ENCODE measurements at places on chromosomes 1 and 21.

- DNase-seq = no peak
Observed at GRCh38 chr1:206004826-206005225, 1.6 kb upstream of the RAB7B start.

DNA sequence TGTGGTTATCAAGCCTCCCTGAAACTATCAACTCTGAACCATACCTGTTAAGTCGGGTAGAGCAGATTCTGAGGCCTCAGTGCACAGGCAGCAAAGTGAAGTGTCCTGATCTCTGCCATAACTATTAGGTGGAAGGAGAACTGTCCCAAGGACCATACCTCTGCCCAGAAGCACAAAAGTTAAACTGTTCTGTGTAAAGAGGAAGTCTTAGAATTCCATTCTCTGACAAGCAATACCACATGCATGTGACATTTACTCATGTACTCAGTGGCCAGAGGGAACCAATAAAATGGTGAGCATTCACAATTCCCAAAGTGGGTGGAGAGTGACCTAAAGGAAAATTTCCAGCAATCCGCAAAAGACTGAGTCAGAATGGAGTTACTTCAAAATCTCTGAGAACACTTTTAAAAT, 61.0 kb downstream of the TOR3A start:
- no peak for DNase-seq

GRCh38 chr1:154404511-154404931, 622 bp upstream of the IL6R start:
- no peak for DNase-seq

DNA sequence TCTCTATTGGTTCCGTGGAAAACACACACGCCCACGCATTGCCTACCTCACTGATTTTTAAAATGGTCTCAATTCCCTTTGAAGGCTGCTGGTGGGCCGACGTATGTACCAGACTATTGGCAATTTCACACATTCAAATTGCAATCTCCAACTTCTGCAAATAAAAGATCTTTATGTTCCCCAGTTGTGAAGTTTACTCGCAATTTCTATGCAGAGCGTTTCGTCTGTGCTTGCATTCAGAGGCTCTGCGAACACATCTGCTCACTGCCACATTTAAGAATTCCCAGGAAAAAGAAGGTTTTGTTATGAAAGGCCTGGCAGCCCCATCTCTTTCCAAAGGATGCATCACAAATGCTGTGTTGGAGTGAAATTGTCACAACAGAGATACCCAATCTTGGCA, 288.0 kb upstream of the KAZN start:
- no peak for DNase-seq

DNA sequence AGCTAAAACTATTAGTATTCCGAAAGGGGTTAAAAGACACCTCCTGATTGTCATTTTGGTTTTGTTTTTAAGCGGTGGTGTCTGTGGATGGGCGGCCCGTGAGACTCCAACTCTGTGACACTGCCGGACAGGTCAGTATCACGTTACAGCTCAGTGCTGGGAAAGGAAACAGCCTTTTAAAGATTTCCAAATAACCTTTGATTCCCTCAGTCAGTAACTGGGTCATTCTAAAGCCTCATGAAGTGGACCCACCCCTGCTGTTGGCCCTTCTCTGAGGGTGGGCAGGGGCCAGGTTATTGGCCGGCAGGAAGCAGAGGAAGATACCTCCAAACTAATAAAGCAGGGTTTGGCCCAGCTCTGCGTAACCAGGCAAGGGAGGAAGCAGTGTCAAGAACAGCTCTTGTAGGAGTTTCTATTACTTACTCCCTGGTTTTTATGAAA, 2.3 kb downstream of the RHOU start:
- DNase-seq = no peak

DNA sequence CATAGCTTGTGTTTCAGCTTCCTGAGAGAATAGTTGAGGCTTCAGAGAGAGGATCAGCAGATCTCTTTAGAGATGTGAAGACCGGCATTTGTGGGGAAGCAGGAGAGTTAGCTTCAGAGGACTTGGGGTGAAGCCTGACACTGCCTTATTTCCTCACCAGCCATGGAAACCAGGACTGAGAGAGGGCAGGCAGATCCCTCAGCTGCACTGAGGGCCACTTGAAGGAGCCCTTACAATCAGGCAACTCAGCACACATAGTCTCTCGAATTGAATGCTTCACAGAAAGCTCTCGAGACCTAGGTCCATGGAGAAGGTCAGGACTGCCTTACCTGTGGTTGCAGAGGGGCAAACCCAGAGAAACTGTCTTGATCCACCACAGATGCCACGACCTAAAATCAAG, 19.8 kb downstream of the NCF2 start:
- DNase-seq = no peak

DNA sequence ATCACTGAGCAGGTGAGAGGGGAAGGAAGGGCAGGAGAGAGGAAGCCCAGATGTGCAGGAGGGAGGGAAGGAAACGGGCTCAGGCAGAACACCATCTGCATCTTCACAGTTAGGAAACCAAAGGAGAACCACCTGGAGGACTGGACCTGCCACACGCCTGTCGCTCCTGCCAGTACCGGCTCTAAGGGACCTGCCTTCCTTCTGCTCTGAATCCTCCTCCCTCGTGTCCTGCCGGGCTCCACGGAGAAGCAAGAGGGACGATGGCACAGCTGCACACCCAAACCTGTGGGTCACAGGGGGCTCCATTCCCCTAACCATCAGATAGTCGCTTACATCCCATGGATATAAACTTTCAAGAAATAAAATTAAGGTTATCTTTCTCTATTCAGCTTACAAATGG, 56.1 kb downstream of the TOR1AIP2 start:
- no peak for DNase-seq

- DNase-seq = no peak
Observed at GRCh38 chr1:30807318-30808066, 49.9 kb upstream of the LAPTM5 start.

GRCh38 chr1:219264561-219264960, 90.9 kb downstream of the LYPLAL1 start:
- DNase-seq = no peak

GRCh38 chr1:208939537-208940085, 643.9 kb upstream of the CAMK1G start:
- DNase-seq = no peak

DNA sequence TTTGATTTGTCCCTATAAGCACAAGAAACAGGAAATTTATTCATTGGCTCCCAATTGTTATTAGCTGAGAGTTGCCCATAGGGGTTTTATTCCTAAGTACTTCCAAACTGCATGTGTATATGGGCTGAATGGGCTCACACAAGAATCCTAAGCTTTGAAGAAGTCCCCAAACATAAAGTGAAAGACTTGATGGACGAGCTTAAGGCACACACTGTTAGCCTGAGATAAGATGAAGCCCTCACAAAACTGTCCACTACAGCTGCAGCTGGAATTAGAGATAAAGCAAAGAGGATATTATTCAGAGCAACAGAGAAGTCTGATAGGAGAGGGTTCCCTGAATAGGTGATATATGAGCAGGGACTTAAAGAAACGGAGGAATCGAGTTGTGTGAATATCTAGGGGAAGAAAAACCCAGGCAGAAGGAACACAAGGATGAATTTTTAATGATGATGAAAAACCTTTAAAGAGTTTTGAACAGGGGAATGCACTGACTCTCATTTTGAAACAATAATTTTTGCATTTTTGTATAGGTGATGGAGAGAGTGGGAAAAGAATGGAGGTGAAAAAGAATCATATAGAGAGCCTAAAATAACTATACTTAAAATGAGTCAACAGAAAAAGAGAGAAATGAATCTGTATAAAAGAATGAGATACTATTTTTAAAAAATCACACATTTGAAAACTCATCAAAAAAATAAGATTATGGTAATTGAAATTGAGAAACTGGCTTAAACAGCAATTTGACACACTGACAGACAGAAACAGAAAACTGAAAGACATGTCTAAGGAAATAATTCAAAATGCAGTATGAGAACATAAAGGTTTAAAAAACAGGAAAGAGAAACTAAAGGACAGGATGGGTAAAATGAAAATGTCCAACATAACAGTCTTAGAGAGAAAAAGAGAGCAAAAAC, 133.6 kb upstream of the POGK start:
- DNase-seq = no peak

DNA sequence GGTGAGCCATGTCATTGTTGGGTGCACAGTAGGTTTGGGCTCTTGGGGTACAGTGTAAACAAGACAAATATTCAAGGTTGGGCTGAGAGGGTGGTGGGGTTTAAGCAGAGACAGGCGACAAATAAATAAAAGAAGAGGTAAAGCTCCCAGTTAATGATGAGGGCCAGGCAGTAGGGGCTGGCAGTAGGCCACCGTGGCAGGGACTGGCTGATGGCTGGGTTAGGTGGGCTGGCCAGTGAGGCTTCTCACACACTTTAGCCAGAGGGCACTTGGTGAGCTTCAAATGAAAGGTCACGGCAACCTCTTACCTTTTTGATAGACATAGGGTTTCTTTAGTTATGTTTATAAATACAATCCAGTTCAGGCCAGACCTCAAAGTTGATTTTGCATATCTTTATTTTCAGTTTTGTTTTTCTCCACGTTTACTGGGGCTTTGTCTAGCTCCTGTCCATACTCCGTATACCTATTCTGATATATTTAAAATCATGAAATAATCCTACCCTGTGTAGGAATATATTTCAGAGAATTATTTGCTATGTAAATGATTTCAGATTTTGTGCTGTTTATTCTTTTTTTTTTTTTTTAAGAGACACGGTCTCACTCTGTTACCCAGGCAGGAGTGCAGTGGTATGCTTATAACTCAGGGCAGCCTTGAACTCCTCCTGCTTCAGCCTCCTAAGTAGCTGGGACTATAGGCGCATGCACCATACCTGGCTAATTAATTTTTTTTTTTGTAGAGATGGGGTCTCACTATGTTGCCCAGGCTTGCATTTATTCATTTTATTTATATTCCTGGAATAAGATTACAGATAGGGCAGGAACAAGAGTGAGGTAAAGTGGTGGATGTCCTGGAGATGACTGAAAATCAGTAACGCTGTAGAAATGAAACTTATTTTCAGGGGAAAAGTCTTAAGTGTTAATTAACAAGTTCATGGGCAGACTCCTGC, 122.7 kb downstream of the RYR2 start:
- no peak for DNase-seq

DNA sequence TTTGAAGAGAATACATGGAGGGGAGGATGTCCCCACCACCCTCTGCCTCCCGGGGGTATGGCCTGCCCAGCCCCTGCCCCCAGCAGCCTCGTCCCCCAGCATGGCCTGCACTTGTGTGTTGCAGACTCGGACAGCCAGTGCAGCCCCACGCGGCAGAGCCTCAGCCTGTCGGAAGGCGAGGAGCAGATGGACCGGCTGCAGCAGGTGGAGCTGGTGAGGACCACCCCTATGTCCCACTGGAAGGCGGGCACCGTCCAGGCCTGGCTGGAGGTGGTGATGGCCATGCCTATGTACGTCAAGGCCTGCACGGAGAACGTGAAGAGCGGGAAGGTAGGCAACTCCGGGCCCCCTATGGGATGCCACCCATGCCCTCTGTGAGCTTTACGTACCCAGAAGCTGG, 59.5 kb upstream of the TMEM51 start:
- no peak for DNase-seq

DNA sequence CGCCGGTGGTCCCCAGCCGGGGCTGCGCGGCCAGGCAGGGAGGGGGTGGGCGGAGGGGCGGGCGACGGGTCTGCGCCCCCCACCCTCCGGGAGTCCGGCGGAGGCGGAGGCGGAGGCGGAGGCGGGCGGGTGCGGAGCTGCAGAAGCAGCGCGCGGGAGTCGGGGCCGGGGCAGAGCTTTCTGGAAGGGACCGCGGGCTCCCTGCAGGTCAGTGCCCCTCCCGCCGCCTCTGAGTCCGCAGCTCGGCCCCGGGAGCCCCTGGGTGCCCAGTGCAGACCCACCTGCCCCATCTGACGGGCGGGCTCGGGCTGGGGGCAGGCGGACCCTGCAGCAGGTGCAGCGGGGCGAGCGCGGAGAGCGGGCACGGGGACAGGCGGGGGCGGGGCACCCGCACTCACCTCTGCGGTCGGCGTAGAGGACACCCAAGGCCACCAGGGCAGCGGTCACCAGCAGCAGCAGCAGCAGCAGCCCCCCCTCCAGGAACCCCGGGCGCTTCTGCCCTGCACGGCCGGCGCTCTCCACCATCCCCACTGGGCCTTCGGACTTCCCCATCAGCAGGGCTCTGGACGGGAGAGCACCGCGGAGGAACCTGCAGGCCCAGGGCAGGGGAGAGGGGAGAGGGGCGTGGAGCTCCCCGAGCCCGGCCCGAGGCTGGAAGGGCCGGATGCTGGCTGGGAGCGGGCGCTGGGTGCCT, 3.7 kb downstream of the MMEL1 start:
- DNase-seq = no peak

DNA sequence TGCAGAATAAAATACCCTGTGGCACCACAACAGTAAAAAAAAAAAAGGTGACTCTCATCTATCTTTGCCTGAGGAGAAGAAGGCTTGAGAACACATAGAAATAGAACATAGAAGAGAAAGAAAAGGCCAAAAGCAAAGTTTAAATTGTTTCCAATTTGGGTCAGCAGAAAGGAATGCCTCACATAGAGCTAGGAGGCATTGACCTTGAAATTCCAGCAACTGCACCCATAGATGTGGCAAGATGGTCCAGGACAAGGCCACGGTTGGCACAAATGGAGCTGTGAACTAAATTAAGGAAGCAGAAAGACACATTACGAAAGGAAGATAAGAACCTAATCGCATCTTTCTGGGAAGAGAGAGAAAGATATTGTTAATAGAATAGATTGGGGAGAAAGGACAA, 588.3 kb downstream of the LMO4 start:
- DNase-seq = no peak

DNA sequence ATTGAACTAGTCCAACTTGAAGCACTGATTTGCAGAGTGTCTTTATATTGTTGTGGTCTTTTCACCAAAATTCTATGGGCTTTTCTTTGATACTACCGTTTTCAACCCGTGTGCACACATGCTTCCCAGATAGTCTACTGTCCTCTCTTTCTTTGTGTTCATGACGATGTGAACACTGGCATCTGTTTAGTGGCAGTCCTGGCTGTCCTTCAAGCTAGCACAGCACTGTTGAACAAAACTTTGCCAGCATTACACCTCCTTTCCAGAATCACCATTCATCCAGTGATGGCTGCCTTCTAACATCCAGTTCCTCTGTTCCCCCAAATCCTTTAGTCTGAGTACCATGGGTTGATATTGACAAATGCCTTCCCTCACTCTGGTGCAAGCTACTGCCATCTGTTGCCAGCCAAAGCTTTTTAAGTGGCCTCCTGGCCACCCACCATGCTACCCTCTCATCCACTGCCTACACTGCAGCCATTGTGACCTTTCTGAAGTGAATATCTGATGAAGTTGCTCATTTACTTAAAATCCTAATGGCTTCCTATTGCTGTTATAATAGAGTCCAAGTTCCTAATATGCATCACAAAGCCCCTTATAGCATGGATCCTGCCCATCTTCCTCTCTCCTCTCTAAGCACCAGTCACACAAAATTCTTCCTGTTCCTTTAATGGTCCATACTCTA, 94.3 kb downstream of the NIBAN1 start:
- DNase-seq = no peak

- DNase-seq = no peak
Observed at GRCh38 chr1:55051621-55052020, 12.3 kb downstream of the PCSK9 start.

GRCh38 chr1:21782868-21783678, at the start of gene USP48:
Gene USP48 (minus strand): TSS chr1:21783149. CDS start chr1:21782957, 192 bp downstream.
- DNase-seq = peak; percentile 92

DNA sequence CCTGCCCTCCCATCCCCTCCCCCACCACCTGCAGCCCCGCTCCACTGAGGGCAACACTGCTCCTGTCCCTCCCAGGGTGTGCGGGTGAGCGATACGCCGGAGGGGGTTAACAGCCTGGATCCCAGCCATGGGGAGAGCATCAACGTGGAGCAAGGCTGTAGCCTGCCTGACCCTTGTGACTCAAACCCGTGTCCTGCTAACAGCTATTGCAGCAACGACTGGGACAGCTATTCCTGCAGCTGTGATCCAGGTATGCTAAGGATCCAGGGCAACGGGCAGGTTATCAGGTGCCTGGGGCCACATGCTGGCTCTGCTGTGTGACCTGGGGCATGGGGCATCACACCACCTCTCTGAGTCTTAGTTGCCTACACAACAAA, 15.0 kb downstream of the CELSR2 start:
- no peak for DNase-seq

All from effector CD8-positive, alpha-beta T cell (primary cell).